Lower lobe of right lung (tissue), 2 donors: ENCODE measurements at places on chromosomes 2 and 18. TPM values are rescaled to one million over a fixed set of nuclear protein-coding genes. Genes with fewer than 3 reads are reported as not detected.

The SFTPB gene
- 12,584 TPM for total RNA-seq

- peak overlapping the region; percentile 74 for H3K27ac ChIP-seq
- no peak for DNase-seq
- no peak overlapping the region for H3K4me3 ChIP-seq
- peaks cover 38% of the 10 kb centered on the region for H3K4me1 ChIP-seq
- H3K27me3 ChIP-seq = no peaks in the 10 kb centered on the region
- H3K36me3 ChIP-seq = no peaks in the 10 kb centered on the region
Observed at GRCh38 chr2:203782262-203782976, 76.0 kb downstream of the CD28 start.

DNA sequence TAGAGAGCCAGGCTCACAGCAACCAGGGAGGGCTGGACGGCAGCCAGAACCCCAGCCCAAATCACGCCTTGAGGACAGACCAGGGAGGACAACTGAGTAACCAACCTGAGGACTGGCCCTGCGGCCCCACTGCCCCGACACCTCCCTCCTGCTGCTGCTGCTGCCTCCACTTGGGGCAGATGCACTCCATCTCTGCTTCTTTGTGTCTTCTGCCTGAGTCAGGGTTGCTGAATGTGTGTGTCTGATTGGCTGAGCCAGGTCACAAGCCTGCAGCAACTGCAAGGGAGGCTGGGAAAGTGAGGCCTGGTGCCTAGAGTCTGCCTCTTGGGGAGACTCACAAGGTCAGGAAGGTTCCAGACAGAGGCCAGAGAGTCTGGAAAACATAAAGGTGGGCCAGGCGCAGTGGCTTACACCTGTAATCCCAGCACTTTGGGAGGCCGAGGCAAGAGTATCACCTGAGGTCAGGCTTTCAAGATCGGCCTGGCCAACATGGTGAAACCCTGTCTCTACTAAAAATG, 83.4 kb downstream of the ZFP36L2 start:
- no peaks in the 10 kb centered on the region for H3K36me3 ChIP-seq
- H3K4me1 ChIP-seq = peaks cover 15% of the 10 kb centered on the region

GRCh38 chr2:144914113-144914512, 394.2 kb upstream of the ZEB2 start:
- H3K27me3 ChIP-seq = no peaks in the 10 kb centered on the region
- no peak overlapping the region for H3K4me3 ChIP-seq
- no peak overlapping the region for H3K27ac ChIP-seq
- DNase-seq = no peak

DNA sequence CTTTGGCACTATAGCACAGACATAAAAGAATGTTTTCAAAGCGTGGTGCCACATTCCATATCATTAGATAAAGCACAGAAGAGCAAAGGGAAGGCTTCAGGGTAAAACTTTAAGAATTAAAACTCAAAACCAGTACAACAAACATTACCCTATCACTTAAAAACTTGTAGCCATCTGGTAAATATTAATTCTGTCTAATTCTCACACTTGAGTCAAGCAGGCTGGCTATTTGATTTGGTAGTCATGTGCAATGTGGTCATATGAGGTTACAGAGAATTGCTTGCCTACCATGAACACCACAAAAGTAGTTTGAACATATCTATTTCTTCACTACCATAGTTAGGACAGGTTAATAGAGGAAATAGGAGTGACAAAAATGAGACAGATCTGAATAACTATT, 244.9 kb downstream of the IRS1 start:
- H3K4me1 ChIP-seq = no peaks in the 10 kb centered on the region
- H3K27ac ChIP-seq = no peak overlapping the region
- no peak for DNase-seq
- no peaks in the 10 kb centered on the region for H3K36me3 ChIP-seq
- no peaks in the 10 kb centered on the region for H3K27me3 ChIP-seq

The SLC19A3 gene
- 40.7 TPM for total RNA-seq

The KCNF1 gene
- total RNA-seq = not detected

The CYP1B1 gene
- 67.0 TPM for total RNA-seq

GRCh38 chr2:118386641-118387302, 298.5 kb downstream of the INSIG2 start:
- no peak overlapping the region for H3K4me3 ChIP-seq
- H3K27me3 ChIP-seq = no peaks in the 10 kb centered on the region
- H3K4me1 ChIP-seq = no peaks in the 10 kb centered on the region
- no peak for DNase-seq

DNA sequence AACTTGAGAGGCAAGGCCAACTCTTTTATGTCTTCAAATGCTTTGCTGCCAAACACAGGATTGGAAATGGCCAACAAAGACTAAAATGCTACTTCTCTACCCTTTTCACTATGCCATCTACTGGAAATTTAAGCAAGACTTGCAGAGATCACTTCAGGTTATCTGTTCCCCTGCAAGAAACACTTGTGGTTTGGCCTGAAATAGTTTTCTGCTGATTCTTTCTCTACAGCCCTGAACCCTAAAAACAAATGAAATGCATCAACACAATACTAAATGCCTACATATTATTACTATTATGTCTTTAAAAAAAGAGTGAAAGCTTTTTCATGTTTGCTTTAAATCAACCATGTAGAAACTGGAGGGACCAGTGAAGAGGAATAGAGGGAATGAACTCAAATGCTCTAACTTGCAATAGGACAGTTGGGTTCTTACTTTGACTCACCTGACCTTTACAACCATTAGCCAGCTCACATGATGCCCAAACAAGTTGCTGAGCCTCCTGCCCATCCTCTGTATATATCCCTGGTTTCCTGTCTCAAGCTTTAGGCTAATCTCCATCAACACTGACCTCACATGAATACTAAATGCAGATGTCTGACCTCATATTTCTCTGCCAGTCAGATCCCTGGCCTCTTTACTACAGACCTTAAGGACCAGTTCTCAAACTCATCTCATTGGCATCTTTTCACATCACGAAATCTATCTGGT, 17.5 kb upstream of the ADAM17 start:
- H3K27ac ChIP-seq = peak overlapping the region; percentile 53
- H3K4me3 ChIP-seq = no peak overlapping the region
- H3K4me1 ChIP-seq = peaks cover 7% of the 10 kb centered on the region
- no peaks in the 10 kb centered on the region for H3K36me3 ChIP-seq
- H3K27me3 ChIP-seq = no peaks in the 10 kb centered on the region

DNA sequence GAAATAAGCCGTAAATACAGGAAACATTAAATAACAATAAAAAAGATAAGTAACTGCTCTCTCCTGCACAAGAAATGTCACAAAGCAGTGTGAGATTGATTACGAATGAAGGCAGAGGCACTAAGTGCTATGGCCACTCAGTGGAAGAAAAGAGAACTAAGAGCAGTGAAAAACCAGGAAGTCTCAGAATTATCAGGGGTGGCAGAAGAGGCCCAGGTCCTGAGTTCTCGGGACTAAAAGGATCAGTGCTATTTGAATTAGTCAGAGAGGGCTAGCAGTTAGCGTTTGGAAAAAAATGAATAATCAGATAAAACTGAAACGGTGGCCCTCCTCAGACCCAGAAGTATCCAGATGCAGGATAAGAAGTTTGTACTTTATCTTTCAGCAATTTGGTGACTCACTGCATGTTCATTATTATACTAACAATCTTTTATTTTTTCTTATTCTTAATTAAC, 367.1 kb downstream of the ZEB2 start:
- H3K4me1 ChIP-seq = peaks cover 8% of the 10 kb centered on the region
- H3K4me3 ChIP-seq = no peak overlapping the region
- no peak for DNase-seq

DNA sequence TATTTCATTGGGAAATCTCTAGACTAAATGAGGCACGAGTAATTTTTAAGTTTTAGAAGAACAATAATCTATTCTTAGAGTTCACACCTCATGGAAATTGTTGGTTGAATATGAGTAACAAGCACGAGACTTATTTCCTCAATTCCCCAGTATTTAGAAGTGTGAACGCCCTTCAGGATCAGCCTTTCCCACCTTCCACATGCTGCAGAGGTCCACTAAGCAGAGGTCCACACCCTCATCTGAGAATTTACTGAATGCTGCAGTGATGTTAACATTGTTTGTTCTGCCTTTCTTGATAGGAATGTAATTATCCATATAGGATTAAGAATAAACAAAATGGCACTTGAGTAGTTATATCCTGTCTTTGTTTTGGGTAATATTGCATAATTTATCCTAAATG, 41.8 kb downstream of the LTBP1 start:
- no peaks in the 10 kb centered on the region for H3K27me3 ChIP-seq
- H3K4me3 ChIP-seq = no peak overlapping the region
- no peak overlapping the region for H3K27ac ChIP-seq
- H3K36me3 ChIP-seq = no peaks in the 10 kb centered on the region

DNA sequence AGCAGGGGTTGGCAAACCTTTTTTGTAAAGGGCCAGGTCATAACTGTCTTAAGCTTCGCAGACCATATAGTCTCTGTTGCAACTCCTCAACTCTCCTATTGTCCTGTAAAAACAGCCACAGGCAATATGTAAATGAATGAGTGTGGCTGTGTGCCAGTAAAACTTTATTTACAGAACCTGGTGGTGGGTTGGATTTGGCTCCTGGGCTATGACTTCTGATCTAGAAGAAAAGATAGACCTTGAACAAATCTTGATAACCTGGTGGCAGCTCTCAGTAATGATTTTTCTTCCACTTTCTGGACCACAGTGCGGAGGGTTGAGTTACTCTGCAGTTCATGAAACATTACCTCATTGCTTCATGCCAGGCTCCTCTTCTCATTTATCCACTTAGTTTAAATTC, 139.3 kb downstream of the MYCN start:
- no peak for DNase-seq
- no peak overlapping the region for H3K4me3 ChIP-seq
- no peak overlapping the region for H3K27ac ChIP-seq
- no peaks in the 10 kb centered on the region for H3K4me1 ChIP-seq

GRCh38 chr2:173079973-173080860, 4.6 kb downstream of the MAP3K20 start:
- no peaks in the 10 kb centered on the region for H3K27me3 ChIP-seq
- no peak overlapping the region for H3K27ac ChIP-seq
- H3K4me3 ChIP-seq = no peak overlapping the region
- H3K36me3 ChIP-seq = no peaks in the 10 kb centered on the region
- peaks cover 2% of the 10 kb centered on the region for H3K4me1 ChIP-seq
- DNase-seq = no peak

- H3K4me3 ChIP-seq = peak overlapping the region; percentile 40
- DNase-seq = peak; percentile 86
- no peaks in the 10 kb centered on the region for H3K27me3 ChIP-seq
- peak overlapping the region; percentile 51 for H3K27ac ChIP-seq
- H3K4me1 ChIP-seq = peaks cover 14% of the 10 kb centered on the region
Observed at GRCh38 chr2:237923481-237924163, 43.2 kb upstream of the UBE2F start.

The ALPI gene
- not detected for total RNA-seq

The WDR43 gene
- 27.9 TPM for total RNA-seq

The ARL5A gene
- total RNA-seq = 52.3 TPM

The MCFD2 gene
- 82.3 TPM for total RNA-seq

GRCh38 chr18:62209046-62209445, 22.0 kb downstream of the RELCH start:
- no peaks in the 10 kb centered on the region for H3K4me1 ChIP-seq
- peaks cover 21% of the 10 kb centered on the region for H3K36me3 ChIP-seq
- H3K27ac ChIP-seq = no peak overlapping the region
- DNase-seq = no peak
- H3K4me3 ChIP-seq = no peak overlapping the region
- H3K27me3 ChIP-seq = no peaks in the 10 kb centered on the region

The MTLN gene
- 47.3 TPM for total RNA-seq

DNA sequence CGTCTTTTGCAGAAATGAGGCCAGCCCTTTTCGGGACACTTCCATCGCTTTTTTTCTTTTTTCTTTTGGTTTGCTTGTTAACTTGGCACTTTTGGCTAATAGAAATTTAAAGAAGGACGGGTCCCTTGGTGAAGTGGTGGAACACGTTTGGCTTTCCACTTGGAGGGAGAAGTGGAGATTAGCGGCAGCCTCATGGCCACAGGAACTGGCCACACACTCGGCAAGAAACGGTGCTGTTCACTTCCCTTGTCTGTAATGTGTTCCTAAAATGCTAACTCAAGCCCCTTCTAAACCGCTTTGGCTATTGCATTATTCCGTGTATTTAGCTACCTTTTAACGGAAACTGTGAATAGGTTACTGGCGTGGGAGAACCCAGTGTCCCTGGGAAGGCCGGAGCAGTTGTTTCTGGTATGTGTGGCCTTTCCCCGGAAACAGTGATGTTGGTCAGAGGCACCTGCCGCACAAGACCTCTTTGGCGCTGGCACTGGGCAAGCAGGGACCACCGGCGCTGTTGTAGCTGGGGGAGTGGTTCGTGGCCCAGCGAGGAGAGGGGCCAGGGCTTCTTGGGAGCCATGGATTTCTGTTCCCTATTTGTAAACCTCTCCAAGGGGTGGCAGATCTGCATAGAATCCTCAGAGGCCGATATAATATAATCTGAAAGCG, 981 bp downstream of the RAMP1 start:
- peak overlapping the region; percentile 50 for H3K4me3 ChIP-seq
- peaks cover 17% of the 10 kb centered on the region for H3K4me1 ChIP-seq
- no peak for DNase-seq
- H3K27me3 ChIP-seq = peaks cover 29% of the 10 kb centered on the region
- no peaks in the 10 kb centered on the region for H3K36me3 ChIP-seq
- H3K27ac ChIP-seq = no peak overlapping the region

DNA sequence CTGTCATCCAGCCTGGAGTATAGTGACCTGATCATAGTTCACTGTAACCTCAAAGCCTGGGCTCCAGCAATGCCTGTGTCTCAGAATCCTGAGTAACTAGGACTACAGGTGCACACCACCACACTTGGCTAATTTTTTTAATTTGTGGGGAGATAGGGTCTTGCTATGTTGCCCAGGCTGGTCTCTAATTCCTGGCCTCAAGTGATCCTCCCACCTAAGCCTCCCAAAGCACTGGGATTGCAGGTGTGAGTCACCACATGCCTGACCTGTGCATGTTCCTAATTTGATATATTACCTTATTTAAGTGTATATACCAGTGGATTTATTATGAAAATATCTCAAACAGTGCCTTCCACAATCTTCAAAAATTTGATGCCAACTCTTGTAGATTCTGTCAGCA, 123.6 kb upstream of the XIRP2 start:
- no peak for DNase-seq
- no peaks in the 10 kb centered on the region for H3K36me3 ChIP-seq
- no peak overlapping the region for H3K27ac ChIP-seq
- H3K27me3 ChIP-seq = no peaks in the 10 kb centered on the region
- no peak overlapping the region for H3K4me3 ChIP-seq
